EH (cell line): ENCODE measurements at places on chromosomes 7 and 10.
A peak's percentile ranks its signal among the peaks of the same experiment; 100 is the strongest.

GRCh38 chr7:129781928-129782817 is 170.6 kb downstream of the UBE2H start:
- peak; percentile 27 for DNase-seq

GRCh38 chr10:67327626-67328535 is 368.1 kb downstream of the CTNNA3 start:
- DNase-seq, result no peak

- peak; percentile 67 for DNase-seq
Observed at GRCh38 chr7:27214239-27214950, 14.5 kb upstream of the HOXA13 start.

DNA sequence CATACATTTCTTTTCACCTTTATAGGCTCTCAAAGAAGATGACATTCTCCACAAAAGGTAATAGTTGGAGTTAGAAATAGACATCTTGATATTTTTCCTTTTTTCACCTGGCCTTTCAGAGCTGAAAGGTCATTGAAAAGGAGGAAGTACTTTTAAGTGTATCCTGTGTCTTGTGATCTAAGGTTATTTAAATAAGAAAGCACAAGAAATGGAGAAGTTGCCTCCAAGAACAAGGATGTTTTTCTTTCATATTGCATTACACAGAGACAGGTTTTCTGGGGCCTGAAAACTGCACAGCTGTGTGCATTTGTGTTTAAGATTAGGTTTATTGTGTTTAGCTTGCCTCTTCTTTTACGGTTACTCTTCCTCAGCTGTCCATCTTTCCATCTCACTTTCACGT is 103.4 kb upstream of the SEMA3D start:
- DNase-seq, result no peak

GRCh38 chr7:67344481-67345193 is 348.0 kb downstream of the TYW1 start:
- no peak for DNase-seq

DNA sequence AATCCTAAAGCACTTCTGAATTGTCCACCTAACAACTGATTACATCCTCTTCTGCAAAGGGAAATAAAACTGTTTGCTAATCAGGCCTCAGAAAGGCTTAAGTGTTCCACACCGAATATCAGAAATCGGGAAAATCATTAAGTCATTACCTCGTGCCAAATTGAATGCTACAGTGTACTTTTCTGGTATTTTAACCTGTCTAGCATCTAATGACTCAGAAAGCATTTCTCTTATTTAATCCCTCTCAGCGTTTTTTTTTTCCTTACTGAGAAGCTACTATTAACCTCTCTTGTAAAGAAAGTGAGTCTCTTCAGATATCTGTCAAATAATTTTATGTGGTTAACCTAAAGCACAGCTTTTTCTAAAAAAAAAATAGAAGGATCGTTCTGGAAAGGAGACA is 28.6 kb downstream of the VIM start:
- no peak for DNase-seq

GRCh38 chr10:114233482-114233881 is 5.6 kb upstream of the VWA2 start:
- no peak for DNase-seq

DNA sequence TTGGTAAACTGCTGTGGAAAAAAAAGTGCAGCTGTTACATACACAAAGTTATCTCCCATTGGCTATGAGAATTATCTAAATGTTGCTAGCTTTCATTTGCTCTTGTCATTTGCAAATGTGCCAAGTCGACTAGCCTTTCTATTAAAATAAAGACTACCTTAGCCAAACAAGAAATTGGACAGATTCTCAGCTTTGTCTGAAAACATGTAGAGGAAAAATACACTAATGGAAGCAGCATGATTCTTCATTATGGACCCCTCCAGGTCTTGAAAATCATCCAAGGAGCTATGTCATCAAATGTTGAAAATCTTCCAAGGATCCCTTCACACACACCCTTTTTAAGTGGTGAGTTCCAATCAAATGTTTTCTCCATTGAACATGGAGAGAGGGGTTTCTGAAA is 237.7 kb downstream of the ETV1 start:
- no peak for DNase-seq

- peak; percentile 80 for DNase-seq
Observed at GRCh38 chr10:52466464-52466863, 152.4 kb downstream of the DKK1 start.

GRCh38 chr7:1537535-1538412 is 7.3 kb downstream of the MAFK start:
- peak; percentile 99 for DNase-seq

- peak; percentile 76 for DNase-seq
Observed at GRCh38 chr10:92834986-92835385, 13.3 kb upstream of the EXOC6 start.

DNA sequence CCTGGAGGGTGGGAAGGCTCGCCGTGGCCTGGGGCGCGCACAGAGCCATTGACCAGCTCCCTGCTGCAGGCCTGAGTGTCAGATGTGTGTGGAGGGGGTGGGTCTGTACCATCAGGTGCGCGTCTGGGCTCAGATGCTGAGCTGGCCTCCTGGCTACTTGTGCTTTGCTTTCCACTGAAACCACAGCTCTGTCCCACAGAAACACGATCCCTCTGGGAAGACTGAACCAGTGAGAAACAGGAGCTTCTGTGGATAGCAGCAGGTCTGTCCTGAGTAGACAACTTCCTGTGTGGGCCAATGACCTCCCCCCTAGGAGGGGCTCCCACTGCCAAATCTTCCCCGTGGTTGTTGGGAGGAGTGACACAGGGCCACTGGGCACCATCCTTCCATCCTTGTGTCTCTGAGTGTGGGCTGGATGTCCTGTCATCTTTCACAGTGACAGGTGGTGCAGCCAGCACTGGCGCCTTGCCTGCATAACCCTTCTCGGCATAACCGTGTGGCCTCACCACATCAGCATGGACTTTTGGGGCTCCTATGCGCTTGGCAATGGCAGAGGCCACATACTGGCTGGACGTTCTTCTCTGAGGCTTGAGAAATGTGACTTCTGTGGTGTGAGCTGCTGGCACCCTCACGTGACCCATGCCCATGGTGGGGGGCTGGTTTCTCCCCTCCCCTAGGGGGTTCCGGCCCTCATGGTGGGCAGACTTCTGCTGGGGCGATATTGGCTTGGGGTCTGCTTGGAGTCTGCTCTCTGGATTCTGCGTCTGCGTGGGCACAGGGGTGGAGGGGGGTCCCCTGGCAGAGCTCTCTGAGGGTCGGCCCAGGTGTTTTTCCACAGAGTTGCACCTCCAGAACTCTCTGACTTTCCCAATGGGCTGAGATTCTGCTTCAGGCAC is 245.5 kb upstream of the GRB10 start:
- peak; percentile 25 for DNase-seq

DNA sequence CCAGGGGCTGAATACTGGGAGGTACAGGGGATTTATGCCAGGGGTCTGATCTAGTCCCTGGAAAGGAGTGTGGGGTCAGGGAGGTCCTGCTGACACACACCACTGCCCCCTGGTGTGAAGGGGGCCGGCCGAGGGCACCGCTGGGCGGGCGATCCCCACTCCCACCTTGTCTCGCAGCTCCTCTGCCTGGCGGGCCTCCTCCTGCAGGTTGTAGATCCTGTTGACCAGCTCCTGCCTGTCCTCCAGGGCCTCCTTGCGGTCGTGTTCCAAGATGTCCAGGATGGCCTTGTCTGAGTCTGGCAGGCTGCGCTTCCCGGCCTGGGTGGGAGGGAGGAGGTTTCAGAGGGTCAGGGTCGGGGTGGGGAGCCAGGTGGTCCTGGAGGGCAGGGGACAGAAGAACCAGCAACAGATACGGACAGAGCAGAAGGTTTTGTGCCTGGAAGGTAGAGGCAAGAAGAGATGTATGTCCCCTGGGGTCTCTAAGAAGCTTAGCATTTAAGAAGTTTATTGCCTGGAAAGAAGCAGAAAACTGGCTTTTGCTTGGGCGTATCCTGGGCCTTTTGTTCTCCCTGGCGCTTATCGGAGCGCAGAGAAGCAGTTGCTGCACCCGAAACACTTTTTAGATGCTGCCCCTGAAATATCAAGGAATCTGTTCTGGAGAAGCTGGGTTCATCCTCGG is 94.5 kb upstream of the GNA12 start:
- no peak for DNase-seq

GRCh38 chr10:50937230-50937907 is 51.9 kb upstream of the A1CF start:
- DNase-seq, result peak; percentile 33

GRCh38 chr7:46089281-46089680 is 168.2 kb upstream of the IGFBP3 start:
- DNase-seq, result peak; percentile 35

DNA sequence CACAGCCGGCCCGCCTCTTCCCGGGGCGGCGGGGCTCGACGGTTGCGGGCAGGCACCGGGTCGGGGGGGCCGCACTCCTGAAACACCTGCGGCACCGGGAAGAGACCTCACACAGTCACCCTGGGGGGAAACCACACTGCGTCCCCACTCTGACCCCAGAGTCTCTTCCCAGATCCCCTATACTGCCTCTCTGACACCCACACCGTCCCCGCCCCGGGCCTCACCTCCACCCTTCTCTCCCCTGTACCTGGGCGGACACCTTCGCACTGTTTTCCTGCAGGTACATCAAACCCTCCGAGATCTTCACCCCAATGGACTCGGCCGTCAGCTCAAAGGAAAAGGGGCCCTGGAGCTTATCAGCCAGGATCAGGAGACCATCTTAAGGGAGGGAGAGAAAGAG is 3.4 kb upstream of the GAL3ST4 start:
- DNase-seq, result no peak

DNA sequence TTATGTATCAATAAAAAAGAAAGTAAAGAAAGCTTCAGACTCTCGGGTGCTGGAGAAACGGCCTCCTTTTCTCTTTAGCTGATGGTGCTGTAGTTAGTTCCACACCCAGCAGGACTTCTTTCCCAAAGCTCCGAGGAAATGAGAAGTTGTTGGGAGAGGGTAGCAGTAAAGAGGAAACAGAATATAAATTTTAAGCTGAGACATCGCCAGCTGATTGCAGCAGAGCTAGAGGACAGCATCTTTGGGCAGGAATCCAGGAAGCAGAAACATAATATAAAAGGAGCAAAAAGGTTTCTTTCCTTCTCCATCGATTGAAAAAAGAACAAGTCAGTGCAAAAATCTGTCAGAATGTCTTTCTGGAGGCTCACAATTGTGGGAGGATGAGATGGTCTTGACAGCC is 616.9 kb upstream of the FOXK1 start:
- no peak for DNase-seq

- DNase-seq, result no peak
Observed at GRCh38 chr7:2813350-2814185, 30.5 kb downstream of the GNA12 start.
